ENCODE measurements at places on chromosomes 5 and 9. TPM values are rescaled to one million over a fixed set of nuclear protein-coding genes. Genes with fewer than 3 reads are reported as not detected.

- H3K36me3 ChIP-seq, result no peaks in the 10 kb centered on the region
- H3K27ac ChIP-seq, result no peak overlapping the region
- H3K4me1 ChIP-seq, result no peaks in the 10 kb centered on the region
Measured at GRCh38 chr5:120805131-120805530, 341.0 kb downstream of the PRR16 start.

DNA sequence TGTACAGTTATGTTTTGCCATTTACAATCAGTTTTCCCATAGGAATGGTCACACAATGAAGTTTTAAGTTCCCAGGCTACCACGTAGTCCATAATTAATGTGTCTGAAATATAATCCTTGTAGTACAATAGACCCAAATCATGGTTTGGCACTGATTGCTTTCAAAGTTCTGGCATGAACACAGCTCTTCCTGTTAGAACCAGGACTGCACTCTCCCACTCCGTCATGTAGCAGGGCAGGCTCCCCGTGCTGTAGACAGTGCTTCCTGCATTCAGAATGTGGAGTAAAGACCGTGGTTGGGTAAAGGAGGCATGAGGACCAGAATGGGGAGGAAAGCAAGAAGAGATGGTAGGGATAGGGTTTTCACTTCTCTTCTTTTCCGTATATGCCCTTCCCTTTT, 4.0 kb downstream of the SEC61B start:
- DNase-seq, result no peak
- H3K27me3 ChIP-seq, result no peaks in the 10 kb centered on the region
- H3K4me3 ChIP-seq, result no peak overlapping the region
- no peak overlapping the region for H3K27ac ChIP-seq
- peaks cover 20% of the 10 kb centered on the region for H3K4me1 ChIP-seq
- H3K36me3 ChIP-seq, result peaks cover 62% of the 10 kb centered on the region

DNA sequence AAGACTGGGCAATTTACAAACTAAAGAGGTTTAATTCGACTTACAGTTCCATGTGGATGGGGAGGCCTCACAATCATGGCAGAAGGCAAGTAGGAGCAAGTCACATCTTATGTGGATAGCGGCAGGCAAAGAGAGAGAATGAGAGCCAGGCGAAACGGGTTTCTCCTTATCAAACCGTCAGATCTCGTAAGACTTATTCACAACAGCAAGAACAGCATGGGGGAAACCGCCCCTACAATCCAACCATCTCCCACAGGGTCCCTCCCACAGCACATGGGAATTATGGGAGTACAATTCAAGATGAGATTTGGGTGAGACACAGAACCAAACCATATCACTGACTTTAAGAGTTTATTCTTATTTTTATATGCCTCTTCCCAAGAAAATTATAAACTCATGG, 60.3 kb downstream of the RFK start:
- no peaks in the 10 kb centered on the region for H3K36me3 ChIP-seq
- no peak for DNase-seq
- H3K27ac ChIP-seq, result no peak overlapping the region
- H3K27me3 ChIP-seq, result no peaks in the 10 kb centered on the region
- H3K4me1 ChIP-seq, result no peaks in the 10 kb centered on the region

DNA sequence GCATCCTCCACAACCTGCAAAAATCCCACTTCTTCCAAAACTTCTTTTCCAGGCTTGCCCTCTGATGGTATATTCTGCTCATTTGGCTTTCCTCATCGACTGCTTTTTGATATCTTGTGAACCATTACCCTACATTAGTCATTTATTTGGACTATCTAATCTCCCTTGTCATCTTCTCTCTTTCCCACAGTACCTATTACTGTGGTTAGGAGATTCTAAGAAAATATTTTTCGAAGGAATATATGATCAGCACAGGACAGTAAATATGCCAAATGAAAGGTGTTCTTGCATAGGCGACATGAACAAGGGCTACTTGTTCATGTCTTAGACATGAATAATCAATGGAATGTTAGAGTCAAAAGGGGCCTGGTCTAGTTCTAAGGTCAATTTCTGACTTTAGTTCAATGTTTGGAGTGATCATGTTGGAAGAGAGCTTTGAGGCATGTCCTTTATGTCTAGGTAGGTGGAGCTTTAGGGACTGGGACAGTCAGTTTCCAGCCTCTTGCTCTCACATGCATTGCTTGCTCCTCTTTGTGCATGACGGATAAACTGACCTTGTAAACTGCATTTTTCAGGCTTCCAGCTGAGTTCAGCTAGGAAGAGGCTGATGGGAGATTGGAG, 243.4 kb upstream of the RPS23 start:
- H3K27me3 ChIP-seq, result no peaks in the 10 kb centered on the region
- no peaks in the 10 kb centered on the region for H3K36me3 ChIP-seq
- DNase-seq, result no peak
- H3K4me1 ChIP-seq, result no peaks in the 10 kb centered on the region

- H3K4me3 ChIP-seq, result no peak overlapping the region
- DNase-seq, result no peak
- no peaks in the 10 kb centered on the region for H3K27me3 ChIP-seq
- no peak overlapping the region for H3K27ac ChIP-seq
Measured at GRCh38 chr9:127947841-127948710, 10.4 kb upstream of the DPM2 start.

DNA sequence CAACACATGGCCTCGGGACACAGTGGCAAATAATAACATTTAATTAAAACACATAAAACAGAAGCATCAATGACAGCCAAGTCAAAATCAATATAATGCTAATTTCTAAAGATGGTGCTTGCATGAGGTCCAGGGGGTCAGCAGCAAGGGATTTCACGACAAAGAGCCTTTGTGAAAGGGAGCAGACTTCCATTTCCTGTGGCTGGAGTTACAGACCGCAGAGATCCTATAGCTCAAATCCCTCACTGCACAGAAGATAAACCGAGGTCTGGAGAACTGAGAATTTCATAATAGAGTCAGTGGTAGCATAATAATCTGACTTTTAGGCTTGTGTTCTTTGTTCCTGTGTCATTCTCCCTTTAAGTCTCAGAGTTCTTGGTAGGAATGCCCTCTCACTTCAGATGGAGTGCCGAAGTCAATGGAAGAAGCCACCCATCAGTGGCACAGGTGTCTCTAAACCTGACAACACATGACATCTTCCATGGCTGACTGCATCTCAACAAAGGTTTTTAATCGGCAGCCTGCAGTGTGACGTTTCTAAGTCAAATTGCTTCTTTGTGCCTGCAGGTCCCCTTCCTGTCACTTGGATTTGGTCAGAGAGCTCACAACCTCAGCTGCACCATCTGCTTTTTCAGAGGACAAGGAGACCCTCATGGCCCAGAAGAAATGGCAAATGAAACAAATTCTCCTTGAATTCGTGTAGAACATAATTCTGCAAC, 67.4 kb downstream of the CARTPT start:
- no peak overlapping the region for H3K27ac ChIP-seq
- DNase-seq, result no peak
- peaks cover 11% of the 10 kb centered on the region for H3K4me1 ChIP-seq
- no peaks in the 10 kb centered on the region for H3K36me3 ChIP-seq
- peaks cover 4% of the 10 kb centered on the region for H3K27me3 ChIP-seq

DNA sequence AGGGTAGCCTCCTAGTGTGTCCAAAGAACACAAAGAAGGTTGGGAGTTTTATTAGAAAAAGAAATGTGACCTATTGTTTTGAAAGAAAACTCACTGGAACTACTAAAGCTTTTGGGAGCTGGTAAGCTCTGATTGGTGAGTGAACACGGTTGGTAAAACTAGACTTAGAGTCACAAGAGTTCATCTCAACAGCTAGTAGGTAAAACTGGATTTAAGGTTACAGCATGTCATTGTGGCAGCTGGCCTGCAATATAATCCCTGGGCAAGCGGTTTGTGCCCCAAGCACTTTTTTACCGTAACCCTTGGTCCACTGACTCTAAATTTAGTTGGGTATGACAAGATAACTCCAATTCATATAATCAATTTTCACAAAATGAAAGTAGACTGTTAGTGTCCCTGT, 47.4 kb downstream of the UBAP2 start:
- H3K4me1 ChIP-seq, result no peaks in the 10 kb centered on the region
- H3K27ac ChIP-seq, result no peak overlapping the region
- H3K27me3 ChIP-seq, result no peaks in the 10 kb centered on the region
- peaks cover 25% of the 10 kb centered on the region for H3K36me3 ChIP-seq

Gene C1QTNF2
- total RNA-seq, result not detected

DNA sequence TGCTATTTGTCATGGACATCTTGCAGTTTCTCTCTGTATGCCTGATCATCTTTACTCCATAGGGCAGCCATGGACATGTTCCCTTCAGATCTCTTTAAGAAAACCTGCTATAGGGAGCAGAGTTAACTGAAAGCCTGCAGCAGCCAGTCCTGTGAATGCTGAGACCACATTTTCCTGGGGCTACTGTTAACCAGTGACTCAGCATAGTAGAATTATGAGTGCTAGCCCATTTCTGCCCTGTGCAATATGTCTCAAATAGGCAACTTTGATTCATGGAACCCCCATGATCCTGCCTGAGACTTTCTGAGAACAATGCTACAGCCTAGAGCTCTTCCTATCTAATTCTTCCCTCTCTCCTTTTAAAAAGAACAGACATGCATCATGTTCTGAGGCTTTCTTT, 624.2 kb downstream of the CHSY3 start:
- no peak for DNase-seq
- H3K27ac ChIP-seq, result no peak overlapping the region
- no peaks in the 10 kb centered on the region for H3K36me3 ChIP-seq
- H3K27me3 ChIP-seq, result no peaks in the 10 kb centered on the region
- H3K4me3 ChIP-seq, result no peak overlapping the region
- H3K4me1 ChIP-seq, result no peaks in the 10 kb centered on the region

Gene OR2V1
- total RNA-seq, result not detected

DNA sequence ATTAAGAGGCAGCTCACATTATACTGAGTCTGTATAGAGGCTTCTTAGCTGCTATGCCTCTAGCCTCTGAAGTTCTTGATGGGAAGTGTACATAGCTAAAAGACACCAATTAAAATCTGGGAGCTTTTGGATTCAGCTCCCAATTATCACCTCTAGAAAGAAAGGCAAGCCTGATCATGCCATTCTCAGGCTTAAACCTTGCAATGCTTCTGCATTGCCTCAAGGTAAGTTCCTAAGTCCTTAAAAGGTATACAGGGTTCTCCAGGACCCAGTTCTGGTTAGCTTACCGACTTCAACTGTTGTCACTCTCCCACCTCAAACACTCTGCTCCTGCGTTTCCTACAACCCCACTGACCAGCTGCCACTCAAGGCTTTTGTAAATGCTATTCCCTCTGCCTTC, 17.5 kb upstream of the CCL28 start:
- DNase-seq, result no peak
- H3K4me1 ChIP-seq, result no peaks in the 10 kb centered on the region
- H3K36me3 ChIP-seq, result no peaks in the 10 kb centered on the region
- no peak overlapping the region for H3K27ac ChIP-seq
- no peak overlapping the region for H3K4me3 ChIP-seq

DNA sequence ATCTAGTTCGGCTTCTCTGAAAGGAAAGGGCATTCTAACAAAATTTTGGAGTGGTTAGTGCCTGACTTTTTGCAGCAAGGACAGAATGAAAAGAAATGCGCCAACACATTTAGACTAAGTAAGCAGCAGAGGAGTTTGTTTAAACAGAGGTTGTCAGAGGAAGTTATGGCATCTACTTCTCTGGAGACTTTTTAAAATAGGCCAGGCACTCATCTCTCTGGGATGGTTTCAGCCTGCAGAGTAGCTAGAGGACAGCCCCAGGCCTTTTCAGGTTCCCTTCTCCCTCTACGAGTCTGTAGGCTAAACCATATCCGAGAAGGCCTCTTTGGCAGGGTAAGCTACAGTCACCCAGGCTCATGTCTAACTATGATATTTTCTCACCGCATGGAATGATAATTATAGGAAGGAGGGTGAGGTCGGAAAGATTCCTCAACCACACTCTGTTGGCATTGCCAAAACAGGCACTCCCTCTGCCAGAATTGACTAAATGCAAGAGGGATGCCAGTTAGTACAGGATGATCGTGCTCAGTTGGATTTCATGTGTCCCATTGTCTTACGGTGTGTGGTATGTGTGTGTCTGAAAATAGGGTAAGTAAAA, 1.4 kb upstream of the CTXN3 start:
- no peaks in the 10 kb centered on the region for H3K36me3 ChIP-seq
- DNase-seq, result no peak
- no peak overlapping the region for H3K4me3 ChIP-seq
- no peak overlapping the region for H3K27ac ChIP-seq

DNA sequence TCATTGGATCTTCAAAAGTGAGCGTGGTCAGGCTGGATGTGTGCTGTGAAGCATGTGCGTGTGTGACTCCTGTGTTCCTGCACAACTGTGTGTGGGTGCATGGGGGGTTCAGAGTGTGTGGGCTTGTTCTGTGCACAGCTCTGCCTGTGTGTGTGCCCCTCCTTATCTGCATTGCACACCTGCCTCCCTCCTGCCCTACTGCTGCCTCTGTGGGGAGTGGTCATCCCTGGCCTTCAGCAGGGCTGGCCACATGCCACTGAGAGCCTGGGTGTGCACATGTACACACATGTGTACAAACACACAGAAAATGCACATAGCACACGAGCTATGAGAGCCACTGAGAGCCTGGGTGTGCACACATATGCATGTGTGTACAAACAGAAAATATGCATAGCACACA, 92.1 kb downstream of the CACNA1B start:
- no peak overlapping the region for H3K4me3 ChIP-seq
- no peaks in the 10 kb centered on the region for H3K4me1 ChIP-seq
- H3K27ac ChIP-seq, result no peak overlapping the region
- H3K36me3 ChIP-seq, result no peaks in the 10 kb centered on the region

DNA sequence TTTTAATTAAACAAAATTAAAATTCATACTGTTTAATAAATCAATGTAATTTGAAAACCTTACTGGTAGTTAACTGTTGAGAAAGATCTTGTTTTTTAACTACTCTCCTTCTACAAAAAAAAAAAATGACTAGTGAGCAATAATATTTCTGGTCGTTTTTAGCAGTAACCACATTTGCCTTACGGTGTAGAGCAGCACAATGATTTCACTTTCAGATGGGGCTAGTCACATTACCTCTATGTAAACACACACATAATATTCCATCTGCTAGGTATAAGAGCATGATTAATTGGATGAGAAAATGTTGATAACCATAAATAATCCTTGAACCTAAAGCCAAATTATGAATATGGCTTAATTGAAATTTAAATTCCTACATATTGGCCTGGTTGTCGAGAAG, 198.1 kb downstream of the CHSY3 start:
- H3K4me1 ChIP-seq, result no peaks in the 10 kb centered on the region
- H3K27ac ChIP-seq, result no peak overlapping the region
- H3K27me3 ChIP-seq, result no peaks in the 10 kb centered on the region
- DNase-seq, result no peak
- H3K4me3 ChIP-seq, result no peak overlapping the region
- H3K36me3 ChIP-seq, result no peaks in the 10 kb centered on the region

DNA sequence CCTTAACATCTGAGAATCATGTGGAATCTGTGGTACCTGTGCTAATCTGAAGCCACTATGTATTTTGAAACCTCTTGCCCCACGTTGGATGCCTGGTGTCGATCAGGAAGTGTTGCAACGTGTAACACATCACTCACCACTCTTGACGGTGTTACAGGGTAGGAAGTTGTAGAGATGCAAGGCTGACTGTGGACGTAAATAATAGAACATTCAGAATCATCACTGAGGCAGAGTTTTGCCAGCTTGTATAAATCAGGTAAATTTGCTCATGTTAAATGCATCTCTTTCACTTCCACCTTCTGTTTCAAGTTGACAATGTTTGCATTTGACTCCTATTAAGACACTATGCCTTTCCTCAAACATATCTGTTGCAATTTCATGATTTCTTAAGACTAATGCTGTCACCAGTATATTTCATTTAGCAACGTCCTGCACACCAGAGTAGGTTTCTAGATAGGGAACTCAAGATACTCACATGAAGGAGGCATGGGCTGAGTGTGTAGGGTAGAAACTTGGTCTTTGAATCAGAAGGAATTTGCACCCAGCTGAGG, 38.1 kb downstream of the BASP1 start:
- H3K36me3 ChIP-seq, result no peaks in the 10 kb centered on the region
- H3K4me3 ChIP-seq, result no peak overlapping the region
- no peaks in the 10 kb centered on the region for H3K27me3 ChIP-seq

Gene TAF11L10
- not detected for total RNA-seq

Measured in CD4-positive, alpha-beta T cell (primary cell).